ENCODE measurements at places on chromosomes 7 and 10.

- DNase-seq: no peak
These were observed 2.3 kb downstream of the CREB3L2 start for GRCh38 chr7:137999496-138000080.

DNA sequence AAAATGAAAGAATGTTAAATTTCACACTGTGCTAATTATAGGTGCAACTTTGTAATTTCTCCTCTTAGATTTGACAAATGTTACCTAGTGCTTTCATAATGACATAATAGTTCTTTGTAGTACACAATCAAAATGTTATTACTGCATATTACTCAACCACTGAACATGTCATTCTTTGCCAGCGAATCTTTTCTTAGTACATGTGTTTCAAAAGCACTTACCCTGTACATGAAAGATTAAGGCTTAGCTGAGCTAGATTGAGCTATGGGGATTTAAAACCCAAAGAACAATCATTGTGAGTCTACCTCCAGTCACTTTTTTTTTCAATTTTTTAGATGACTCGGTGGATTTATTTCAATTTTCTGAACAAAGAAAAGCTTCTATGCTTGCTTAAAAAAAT is 123.5 kb upstream of the FERD3L start:
- DNase-seq: no peak

GRCh38 chr7:136523571-136523970 is 344.9 kb upstream of the CHRM2 start:
- DNase-seq: no peak

DNA sequence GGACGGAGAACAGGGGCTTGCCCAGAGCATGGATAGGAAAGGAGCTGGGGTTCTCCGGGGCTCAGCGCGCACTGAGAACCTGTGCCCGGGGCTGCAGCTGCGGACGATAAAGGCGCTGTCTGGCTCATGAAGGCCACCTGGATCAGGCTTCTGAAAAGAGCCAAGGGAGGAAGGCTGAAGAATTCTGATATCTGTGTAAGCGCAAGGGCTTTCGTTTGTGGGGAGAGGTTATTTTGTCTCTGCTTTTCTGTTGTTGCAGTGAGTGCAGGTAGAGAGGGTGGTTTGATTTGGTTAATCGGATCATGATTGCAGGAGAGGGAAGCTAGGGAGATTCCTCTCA is 250.5 kb downstream of the NSUN6 start:
- DNase-seq: no peak

DNA sequence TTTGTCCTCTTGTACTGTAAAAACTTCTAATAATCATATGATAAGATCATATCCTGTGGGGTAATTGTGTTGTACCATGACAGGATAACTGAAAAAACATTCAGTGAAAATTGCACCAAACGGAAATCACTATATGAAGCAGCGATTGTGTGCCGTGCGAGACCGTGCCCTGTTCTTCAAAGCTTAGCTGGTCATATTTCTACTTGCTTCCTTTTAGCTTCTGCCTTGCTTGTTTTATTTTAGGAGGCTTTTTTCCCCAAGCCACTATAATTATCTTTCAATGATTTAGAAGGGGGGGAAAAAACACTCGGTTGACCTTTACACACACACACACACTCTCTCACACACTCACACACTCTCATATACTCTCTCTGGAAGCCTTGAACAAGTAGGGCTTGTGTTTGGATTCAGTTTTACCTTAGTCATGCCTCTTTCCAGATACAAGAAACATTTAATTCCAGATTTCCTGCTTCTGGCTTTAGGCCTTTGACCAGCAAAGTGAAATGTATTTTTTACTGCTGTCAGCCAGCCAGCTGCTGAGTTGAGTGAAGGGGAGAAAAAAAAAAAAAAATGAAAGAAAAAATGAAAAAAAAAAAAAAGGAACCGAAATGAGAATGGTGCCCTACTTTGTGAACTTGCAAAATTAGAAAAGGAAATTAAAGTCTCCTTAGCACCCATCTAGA is 181.4 kb downstream of the ARID5B start:
- peak; percentile 25 for DNase-seq

GRCh38 chr10:71015674-71016073 is 127.3 kb upstream of the PCBD1 start:
- no peak for DNase-seq

DNA sequence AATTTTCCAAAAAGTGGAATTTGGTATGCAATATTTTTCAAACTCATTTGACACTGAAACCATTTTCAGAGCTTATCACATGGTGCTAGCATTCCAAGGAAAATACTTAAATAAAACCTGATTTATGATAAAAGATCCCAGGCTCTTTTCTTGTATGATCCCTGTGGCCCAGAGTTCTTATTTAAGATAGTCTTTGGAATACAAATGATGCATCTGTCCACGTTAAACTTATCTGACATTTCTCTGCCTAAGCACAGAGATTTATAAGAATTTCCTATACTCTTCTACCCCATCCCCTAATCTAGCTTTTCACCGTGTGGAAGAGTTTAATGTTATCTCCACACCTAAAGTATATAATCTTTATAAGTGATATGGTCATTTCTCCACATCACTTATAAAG is 66.2 kb downstream of the AHR start:
- no peak for DNase-seq

DNA sequence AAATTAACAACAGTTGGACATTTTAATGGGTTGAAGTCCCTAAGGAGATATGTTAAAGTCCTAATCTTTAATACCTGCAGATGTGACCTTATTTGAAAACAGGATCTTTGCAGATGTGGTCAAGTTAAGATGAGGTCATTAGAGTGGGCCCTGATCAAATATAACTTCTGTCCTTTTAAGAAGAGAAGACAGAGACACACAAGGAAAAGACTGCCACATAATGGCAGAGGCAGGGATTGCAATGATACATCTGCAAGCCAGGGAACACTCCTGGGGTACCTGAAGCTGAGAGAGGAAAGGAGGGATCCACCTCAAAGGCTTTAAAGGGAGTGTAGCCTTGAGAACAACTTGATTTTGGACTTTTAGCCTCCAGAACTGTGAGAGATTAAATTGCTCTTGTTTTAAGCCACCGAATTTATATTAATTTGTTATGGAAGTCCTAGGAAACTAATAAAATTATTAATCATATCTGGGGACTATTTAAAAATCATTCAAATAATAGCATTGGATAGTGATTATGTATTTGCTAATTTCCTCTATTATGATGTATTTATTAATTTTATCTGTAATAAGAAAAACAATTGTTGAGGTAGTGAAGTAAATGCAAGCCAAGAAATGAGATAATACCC is 700.0 kb upstream of the PCDH15 start:
- DNase-seq: no peak

- no peak for DNase-seq
These were observed 58.0 kb downstream of the CREB5 start for GRCh38 chr7:28470344-28470743.

GRCh38 chr7:115019882-115020605 is 98.2 kb downstream of the MDFIC start:
- DNase-seq: no peak

- DNase-seq: no peak
These were observed 36.9 kb downstream of the ENTPD1 start for GRCh38 chr10:95792874-95793285.

GRCh38 chr7:91496251-91496820 is 232.1 kb downstream of the FZD1 start:
- DNase-seq: no peak

DNA sequence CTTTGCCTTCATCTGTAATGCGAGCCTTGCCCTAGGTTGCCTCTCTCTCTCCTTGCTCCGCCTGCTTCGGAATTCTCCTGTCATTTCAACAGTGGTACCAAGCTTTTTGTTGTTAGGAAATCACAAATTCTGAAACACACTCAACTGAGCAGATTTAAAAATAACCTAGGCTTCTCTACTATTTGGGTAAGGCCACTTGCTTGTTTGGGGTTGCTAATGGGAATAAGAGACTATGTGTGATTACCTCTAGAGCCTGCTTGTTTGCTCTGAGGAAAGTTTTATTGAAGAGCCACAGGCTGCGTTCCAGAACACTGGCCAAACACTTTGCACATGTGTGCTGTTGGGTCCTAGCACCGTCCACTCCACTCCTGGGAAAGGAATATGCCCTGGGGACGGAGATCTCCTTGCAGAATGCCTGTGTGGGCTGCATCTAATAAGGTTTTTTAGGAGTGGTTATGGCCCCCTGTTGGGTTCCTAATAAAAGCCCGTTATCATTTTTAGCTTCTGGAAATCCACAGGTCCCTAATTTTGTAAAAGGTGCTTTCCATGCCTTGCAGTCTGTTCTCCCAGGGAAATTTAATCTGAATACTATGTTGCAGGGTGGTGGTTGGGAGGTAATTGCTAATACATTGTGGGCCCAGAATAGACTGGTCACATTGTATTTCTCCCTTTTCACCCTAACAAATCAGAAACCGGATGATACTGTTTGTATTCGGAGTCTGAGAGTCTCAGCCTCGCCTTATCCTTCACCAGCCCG is 68.7 kb upstream of the KLF6 start:
- no peak for DNase-seq

- DNase-seq: no peak
These were observed 35.0 kb downstream of the GNA12 start for GRCh38 chr7:2808891-2809665.

GRCh38 chr10:50508315-50509051 is 115.3 kb downstream of the SGMS1 start:
- DNase-seq: no peak

- no peak for DNase-seq
These were observed 9.4 kb upstream of the ZC3HAV1 start for GRCh38 chr7:139118805-139119485.

DNA sequence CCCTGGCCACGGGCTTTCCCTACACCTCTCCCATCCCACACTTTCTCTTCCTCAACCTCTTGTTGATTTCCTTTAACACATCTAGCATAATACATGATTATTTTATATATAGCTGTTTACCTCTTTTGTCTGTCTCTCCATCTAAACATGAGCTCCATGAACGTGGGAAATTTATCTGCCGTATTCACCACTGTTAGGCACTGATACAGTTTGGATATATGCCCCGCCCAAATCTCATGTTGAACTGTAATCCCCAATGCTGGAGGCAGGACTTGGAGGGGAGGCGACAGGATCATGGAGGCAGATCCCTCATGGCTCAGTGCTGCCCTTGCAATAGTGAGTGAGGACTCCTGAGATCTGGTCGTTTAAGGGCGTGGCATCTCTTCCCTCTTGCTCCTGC is 5.7 kb downstream of the CYTH3 start:
- no peak for DNase-seq

DNA sequence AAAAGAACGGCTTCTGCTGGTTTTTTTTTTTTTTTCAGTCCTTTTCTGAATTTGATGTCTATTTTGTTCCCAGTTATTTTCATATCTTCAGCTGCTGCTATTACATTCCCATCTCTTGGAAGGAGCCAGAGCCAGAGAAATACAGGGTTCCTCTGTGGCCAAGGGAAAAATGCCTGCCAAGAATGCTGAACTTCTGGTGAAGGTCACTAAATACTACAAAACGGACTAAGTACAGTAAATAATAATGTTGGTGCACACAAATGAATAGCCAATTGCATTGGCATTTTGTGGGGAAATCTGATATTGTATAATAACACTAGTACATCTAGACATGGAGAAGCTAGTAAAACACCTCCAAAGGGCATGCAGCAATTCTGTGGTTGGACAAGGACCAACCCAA is 56.3 kb upstream of the ZEB1 start:
- DNase-seq: no peak

- no peak for DNase-seq
These were observed 5.4 kb upstream of the ZMYND11 start for GRCh38 chr10:129810-130209.

- no peak for DNase-seq
These were observed 38.7 kb upstream of the TCERG1L start for GRCh38 chr10:131350245-131350644.

- no peak for DNase-seq
These were observed 326.1 kb downstream of the GALNT17 start for GRCh38 chr7:71457846-71458590.

GRCh38 chr10:21372651-21373410 is 152.7 kb downstream of the SKIDA1 start:
- DNase-seq: no peak

GRCh38 chr10:27558612-27559020 is 54.5 kb downstream of the RAB18 start:
- DNase-seq: no peak

- DNase-seq: no peak
These were observed 26.6 kb downstream of the ZNF775 start for GRCh38 chr7:150405584-150406311.

DNA sequence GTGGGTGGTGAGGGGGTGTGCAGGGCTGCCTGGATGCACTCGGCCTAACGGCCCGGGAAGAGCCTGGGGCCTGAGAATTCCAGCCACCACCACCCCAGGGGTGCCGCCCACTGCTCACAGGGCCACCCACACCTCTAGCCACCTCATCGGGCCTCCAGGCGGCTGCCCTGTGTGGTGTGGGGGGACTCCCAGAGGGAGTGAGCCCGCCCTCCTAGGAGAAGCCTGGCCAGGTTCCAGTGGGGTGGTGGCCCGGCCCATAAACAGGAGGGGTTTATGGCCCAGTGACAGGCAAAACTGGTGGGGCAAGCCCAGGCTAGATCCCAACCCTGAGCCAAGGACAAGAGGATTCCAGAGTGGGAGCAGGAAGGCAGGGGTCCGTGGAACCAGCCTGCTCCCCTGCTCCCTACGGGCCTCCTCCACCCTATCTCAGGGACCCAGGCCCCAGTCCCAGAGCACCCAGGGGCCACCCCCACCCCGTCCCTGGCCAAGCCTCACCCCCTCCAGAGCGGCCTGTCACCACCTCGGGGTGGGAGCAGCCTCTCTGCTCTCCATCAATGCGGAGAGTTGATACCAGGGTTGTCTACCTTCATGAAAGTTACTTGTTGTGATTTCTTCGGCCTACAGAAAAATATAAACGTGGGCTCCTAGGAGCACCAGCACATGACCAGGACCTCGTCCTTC is 20.2 kb upstream of the PDGFA start:
- DNase-seq: no peak

DNA sequence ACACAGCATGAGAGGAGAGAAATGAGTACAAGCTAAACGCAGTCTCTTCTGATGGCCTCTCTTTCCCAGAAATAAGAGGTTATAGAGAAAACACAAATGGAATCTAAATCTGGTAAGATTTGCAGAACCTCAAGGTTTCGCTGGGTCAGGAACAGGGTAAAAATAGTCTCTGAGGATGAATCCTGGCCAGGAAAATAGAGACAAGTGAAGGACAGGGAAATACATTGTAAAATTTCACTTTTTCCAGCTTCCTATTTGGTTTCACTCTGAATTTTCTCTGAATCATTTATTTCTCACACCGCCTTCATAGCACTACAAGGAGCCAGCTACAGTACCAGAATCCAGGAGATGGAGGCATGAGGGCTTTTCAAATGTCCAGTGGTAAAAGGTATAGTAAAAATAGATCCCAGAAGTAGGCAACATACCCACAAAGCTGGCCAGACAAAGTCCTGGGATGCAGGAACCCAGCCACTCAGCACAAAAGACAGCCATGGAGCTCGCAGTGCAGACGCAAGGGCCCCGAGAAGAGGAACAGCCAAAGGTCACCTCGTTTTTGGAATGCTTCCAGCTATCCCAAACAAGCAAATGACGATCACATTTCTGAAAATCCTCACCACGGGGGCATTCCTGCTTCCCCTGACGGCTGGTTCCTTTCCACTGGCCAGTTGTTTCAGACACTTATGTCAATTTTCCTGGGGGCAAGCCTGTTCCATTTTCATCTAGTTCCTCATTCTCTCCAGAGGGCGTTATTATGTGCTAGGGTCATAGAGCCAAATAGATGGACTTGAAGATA is 21.5 kb upstream of the IKZF1 start:
- DNase-seq: no peak

Data from stimulated activated CD4-positive, alpha-beta T cell treated with anti-CD3 and anti-CD28 coated beads, Interleukin-4, amount 100 ng/mL, for 4 hours (primary cell).